ENCODE measurements at places on chromosomes 16 and 17.
A peak's percentile ranks its signal among the peaks of the same experiment; 100 is the strongest.

DNA sequence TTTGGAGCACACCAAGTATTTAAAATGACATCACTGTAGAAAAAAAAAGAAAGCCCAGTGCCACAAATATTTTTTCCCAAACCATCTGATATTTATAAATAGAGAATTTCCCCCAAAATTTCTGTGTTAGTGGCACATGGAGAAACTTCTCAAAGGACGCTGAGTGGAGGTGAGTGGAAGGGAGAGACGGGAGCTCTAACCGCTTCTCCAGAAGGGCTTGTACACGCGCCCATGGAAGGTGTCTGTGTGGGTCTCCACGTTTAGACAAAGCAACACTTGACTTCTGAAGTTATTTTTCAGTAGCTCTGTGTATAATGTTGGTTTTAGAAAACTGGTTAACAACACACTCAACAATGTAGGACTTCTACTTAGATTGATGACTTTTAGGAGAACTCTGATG, 1.0 kb downstream of the MYOCD start:
- no peak for DNase-seq

GRCh38 chr16:14608111-14608566, 21.9 kb downstream of the PARN start:
- no peak for DNase-seq

- peak; percentile 96 for DNase-seq
Observed at GRCh38 chr17:47286198-47286914, 32.7 kb downstream of the ITGB3 start.

- DNase-seq, result peak; percentile 81
Observed at GRCh38 chr17:5419959-5420653, at the start of gene RPAIN. Gene RPAIN, plus strand, starts transcription at chr17:5420182. Its CDS starts 29 bp downstream, at chr17:5420211.

DNA sequence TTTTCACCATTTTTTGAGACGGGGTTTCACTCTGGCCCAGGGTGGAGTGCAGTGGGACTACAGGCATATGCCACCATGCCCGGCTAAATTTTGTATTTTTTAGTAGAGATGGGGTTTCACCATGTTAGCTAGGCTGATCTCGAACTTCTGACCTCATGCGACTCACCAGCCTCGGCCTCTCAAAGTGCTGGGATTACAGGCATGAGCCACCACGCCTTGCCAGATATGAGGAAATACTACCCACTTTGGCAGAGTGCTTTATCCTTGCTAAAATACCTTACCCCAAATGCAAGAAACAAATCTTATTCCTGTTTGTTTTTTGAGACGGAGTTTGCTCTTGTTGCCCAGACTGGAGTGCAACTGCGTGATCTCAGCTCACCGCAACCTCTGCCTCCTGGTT, 62.9 kb upstream of the MGAT5B start:
- DNase-seq, result peak; percentile 56

GRCh38 chr16:24781256-24781655, 51.8 kb downstream of the TNRC6A start:
- DNase-seq, result no peak

GRCh38 chr17:64617125-64617780, 44.9 kb downstream of the SMURF2 start:
- no peak for DNase-seq

- no peak for DNase-seq
Observed at GRCh38 chr16:62620275-62620674, 584.0 kb upstream of the CDH8 start.

- DNase-seq, result no peak
Observed at GRCh38 chr16:10897134-10897533, 20.1 kb downstream of the CIITA start.

GRCh38 chr17:14107889-14108288, 38.6 kb downstream of the COX10 start:
- DNase-seq, result no peak

DNA sequence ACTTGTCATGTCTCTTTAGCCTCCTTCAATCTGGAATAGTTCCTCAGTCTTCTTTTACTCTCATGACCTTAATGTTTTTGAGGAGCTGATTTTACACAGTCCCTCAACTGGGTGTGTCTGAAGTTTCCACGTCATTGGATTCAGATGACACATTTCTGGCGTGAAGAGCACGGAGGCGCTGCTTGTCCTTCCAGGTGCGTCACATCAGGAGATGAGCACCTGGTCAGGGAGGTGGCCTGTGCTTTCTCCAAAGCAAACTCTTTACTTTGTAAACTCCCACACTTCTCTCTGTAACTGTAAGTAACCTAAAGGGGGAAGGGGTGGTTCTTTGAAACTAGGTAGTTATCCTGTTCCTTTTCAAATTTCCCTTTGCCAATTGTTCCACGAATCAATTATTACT, 52.5 kb upstream of the MNT start:
- DNase-seq, result no peak

DNA sequence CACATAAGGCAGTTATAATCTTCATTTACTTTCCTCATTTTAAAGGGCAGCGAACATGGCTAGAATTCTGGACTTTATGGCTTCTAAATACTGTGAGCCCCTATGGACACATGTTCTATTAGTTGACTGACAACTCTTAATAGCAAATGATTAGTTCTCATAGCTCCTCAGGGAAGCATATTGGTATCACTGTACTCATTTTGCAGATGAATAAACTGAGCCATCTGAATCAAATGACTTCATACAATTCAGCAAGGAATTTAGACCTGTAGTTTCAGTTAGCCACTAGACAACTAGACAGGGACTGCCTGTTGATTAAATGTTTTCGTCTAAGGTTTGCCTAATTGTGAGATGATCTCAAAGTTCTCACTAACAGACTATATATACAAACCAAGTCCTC, 9.7 kb downstream of the TOB1 start:
- DNase-seq, result no peak

DNA sequence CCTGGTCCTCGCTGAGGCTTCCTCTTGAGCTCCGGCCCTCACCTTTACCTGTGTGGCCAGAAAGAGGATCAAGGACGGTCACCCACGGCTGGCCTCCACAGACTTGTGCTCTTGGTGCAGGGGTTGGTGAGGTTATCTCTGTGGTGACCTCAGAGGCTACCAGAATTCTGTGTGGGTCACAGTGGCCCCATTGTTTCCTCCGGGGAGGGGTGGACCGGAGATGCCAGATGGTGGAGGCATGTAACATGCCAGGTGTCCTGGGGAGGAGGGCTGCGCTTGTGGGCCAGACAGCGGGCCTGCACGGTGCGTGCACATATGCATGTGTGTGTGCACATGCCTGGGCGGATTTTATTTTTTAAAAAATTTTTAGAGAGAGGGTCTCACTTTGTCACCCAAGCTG, 6.3 kb downstream of the SGCA start:
- no peak for DNase-seq

GRCh38 chr16:84884246-84884595, 64.4 kb downstream of the CRISPLD2 start:
- no peak for DNase-seq

GRCh38 chr17:78759203-78759968, 22.7 kb downstream of the CYTH1 start:
- DNase-seq, result peak; percentile 32

GRCh38 chr17:67484261-67484660, 107.2 kb downstream of the PITPNC1 start:
- no peak for DNase-seq

DNA sequence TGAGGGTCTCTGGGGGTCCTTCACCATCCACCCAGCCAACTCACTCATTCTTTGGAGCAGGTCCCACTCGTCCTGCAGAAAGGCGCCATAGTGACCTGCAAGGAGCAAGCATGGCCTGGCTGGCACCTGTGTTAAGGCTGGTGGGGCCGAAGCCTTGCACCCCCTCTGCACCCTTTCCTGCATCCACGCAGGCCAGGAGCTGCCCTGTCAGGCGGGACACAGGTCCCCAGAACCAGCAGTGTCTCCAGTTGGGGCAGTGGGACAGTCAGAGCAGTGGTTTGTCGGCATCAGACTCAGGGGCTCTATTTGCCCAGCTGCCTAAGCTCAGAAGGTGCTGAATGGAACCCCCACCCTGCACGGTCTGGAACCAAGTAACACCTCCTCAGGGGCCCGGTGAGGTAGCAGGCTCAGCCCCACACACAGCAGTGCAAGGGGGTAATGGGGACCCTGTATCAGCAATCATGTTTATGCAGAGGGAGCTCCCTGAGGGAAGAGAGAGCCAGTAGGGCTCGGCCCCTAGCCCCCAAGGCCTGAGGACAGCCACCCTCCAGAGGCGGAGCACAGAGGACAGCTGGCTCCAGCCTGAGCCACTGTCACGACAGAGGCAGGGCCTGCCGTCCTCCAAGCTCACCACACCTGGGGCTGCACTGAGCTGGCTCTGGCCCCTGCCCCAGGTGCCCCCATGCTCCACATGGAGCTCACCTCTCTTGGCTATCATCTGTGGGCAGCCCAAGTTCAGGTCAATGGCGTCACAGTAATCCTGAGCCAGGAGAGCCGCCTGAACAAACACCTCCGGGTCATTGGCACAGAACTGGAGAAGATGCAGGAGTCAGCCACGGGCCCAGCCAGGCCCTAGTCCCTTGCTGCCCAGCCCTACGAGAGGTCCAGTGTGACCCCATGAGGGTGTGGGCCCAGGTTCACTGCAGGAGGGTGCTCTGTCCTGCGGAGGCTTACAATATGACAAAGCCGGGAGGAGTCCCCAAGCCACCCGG, 1.9 kb downstream of the DUS1L start:
- no peak for DNase-seq

- peak; percentile 45 for DNase-seq
Observed at GRCh38 chr17:20009302-20010098, at the start of gene SPECC1. Gene SPECC1, plus strand, starts transcription at chr17:20009359. Its CDS starts 87,293 bp downstream, at chr17:20096652.

GRCh38 chr16:66366433-66367299, at the start of gene CDH5:
Gene CDH5, plus strand, starts transcription at chr16:66366691. Its CDS starts 12,647 bp downstream, at chr16:66379338.
- DNase-seq, result no peak

DNA sequence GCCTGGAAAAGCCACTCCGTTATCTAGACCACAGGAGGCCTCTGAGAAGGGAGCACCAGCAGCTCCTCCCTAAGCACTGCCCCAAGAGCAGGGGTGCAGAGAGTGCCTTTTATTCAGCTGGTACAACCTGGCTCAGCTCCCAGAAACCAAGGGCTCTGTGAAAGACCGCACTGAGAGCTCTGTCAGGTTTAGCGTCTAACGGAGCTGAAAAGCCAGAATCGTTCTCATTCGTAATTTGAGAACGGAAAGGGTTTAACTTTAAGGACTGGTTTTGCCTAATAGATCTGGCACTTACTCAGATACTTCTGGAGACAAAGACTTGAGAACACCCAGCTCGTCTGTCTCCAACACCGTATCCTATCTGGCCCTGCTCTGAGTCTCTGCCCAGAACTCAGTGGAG, 13.5 kb downstream of the MPG start:
- DNase-seq, result peak; percentile 38

DNA sequence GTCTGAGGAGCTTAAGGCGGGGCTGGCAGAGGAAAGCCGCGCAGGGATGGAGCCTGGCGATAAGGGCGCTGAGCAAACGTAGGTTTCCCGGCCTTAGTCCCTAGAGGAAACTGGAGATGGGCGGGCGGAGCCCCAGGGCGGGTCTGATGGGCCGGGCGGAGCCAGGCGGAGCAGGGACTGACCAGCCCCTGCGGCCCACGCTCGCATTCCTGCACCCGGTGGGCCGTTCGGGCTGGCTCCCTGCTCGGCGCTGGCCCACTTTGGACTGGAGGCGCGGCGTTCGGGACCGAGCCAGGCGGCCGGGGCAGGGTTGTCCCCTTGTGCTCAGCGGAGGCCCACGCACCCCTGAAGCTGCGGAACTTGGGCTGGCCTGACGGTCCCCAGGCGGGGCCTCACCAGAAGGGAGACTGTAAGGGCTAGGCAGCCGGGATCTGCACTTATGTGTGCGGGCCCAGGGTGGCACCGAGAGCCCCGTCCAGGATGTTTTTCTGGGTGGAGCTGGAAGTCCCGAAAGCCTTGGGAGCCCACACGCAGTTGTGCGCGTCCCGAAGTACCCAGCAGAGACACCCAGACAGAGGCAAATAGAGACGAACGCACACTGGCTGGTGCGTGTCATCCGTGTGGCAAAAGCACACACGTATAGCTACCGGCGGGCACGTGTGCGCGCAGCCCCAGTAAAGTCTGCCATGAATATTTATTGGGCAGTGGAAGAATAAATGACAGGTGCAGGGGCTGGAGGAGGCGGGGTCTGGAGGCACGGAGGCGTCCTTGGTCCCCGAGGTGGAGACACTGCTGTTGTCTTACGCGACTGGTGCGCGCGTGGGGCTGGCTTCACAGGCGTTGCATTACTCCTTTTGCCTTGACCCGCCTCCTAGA, 1.4 kb downstream of the PYDC1 start:
- DNase-seq, result peak; percentile 57

DNA sequence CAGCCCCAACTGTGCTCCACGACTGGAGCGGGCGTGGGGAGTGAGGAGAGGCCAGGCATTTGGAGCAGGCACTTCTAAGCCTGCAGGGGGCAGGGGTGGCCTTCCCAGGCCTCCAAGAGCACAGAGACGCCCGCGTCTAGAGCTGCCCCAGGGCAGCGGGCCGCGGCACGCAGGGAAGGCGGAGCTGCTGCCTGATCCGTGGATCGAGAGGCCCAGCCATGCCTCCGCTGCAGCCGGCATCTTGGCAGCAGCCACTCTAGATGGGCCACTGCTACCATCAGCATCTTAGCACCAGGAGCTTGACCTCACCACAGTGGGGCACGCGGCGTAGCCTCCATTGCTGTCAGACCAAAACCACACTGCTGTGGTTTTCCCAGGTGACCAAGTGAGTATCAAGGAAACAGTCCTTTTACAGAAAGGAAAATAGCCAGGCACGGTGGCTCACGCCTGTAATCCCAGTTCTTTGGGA, 20.4 kb upstream of the WDR45B start:
- peak; percentile 38 for DNase-seq

DNA sequence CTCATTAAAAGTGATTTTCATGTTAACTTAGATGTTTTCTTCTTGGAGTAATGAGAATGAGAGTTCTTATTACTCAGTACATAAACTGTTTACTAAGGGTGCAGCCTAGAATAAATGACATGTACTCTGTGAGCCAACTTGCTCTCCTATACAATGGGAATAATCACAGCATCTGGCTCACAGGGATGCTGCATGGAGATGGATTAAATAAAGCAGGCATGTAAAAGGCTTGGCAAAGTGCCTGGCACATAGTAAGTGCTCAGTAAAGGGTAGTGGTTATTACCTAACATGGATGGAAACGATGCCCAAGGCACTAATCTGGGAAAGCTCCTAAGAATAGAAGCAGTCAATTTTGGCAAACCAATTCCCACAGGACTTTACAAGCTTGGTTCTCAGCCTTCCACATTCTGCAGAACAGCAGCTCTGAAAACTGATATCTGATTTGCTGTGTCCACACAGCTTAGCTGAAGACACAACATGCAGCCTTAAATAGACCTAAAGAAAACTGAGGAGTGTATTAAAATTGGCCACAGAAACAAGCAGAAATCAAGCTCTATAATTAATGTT, 176.1 kb downstream of the ABCC12 start:
- DNase-seq, result no peak

GRCh38 chr17:49670641-49671040, 7.3 kb downstream of the SPOP start:
- DNase-seq, result no peak

DNA sequence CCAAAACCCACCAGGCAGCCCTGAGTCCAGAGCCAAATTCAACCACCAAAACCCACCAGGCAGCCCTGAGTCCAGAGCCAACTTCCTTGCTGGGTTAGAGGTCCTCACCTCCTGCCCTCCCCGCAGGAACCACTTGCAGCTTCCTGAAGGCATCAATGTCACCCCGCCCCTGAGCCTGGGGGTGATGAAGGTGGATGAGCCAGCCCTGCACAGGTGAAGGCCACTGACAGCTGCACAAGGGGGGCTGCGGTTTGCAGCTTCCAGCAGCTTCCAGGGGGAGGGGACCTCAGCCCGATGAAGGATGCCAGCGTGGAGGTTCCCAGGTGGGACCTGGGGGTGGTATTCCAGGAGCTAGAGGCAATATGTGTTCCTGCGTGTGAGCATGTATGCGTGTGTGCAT, 7.6 kb upstream of the CSNK1D start:
- DNase-seq, result no peak
